ENCODE measurements at places on chromosomes 5 and 9.

DNA sequence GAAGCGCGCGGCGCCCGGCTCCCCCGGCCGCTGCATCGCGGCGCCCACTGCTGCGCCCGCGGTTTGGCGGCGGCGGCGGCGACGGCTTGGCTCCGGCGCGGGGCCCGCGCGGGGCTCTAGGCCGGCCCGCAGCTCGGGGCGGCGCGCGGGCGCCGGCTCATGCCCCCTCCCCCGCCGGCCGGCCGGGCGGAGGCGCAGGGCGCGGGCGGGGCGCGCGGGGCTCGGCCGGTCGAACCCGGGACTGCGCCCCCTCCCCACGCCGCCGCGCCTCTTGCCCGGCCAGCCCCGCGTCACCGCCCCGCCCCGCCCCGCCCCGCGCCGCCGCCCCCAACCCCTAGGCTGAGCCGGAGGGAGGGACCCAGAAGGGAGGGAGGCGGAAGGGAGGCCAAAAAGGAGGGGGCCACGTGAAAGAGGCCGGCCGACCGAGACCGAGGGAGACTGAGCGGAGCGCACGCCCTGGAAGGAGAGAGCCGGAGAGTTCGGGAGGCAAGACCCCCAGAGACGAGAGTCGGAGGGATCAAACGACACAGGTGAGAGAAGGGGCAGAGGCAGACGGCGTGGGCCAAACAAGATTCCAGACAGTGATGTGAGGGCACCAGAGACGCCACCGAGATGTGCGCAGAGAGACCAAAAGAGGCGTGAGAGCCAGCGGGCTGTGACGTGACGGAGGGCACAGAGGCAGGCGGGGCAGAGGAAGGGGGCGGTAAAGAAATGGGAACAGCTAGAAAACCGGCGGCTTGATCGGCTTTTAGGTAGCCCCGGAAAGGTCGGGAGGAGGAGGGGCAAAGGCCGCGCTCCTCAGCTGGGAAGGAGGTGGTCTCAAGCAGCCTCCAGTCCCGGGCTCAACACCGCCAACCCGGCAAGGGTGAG lies at the start of gene BARX1:
BARX1 (minus strand) TSS at position 245 of the 870 bp plus-strand sequence; CDS start at position 36, 209 bp downstream.
- peak; percentile 89 for DNase-seq

- peak; percentile 96 for DNase-seq
Measured at GRCh38 chr9:136172412-136173079, 32.4 kb downstream of the LHX3 start.

DNA sequence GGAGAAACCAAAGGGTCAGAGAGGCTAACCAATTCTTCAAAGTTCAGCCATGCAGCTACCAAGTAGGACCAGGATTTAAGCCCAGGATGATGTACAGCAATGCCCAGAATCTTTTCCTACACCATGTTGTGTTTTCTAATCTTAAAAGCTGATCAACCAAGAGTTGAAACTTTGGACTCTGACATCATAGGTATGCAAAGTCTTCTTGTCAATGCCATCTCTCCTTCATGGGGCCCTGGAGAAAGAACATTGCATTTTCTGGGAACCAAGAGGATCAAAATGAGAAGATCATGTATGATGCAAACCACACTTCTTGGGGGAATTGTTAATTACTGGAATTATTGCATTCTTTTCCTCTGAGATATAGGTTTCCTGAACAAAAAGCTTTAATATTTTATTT lies 54.4 kb upstream of the XPA start:
- DNase-seq = no peak

GRCh38 chr9:132782037-132782436 lies 96.0 kb downstream of the AK8 start:
- no peak for DNase-seq

DNA sequence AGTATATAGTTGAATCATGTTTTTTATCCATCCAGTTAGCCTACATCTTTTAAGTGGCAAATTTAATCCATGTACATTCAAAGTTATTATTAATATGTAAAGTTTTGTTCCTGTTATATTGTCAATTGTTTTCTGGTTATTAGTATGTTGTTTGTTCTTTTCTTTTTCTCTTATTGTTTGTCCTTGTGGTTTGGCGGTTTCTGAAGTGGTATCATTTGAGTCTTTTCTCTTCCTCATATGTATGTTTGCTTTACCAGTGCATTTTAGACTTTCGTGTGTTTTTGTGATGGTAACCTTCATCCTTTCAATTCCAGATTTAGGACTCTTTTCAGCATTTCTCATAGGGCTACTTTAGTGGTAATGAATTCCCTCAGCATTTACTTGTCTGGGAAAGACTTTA lies 130.4 kb upstream of the RFX3 start:
- DNase-seq = no peak

DNA sequence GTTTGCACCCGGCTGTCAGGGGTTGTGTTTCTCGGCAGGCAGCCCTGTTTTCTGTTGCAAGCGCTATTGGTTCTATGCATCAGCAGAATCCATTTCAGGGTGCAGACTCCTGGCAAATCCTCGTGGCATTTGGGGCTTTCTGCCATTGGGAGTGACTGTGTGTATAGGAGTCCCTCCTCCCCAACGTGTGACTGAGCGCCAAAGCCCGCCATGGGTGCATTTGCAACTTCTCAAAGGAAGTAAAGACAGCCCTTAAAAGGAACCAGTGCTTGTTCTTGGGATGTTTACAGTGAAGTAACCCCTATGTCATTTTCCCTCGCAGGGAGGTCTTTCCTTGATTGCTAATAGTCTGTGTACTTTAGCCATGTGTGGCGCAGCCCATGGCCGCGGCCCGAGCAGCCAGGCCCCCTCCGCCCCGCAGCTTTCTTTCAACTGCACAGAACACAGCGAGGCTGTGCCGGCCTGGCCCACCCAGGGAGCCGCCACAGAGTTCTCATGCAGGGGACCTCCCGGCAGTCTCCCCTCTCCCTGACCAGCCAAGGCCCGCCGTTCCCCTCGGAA lies 175.6 kb downstream of the HSD17B3 start:
- no peak for DNase-seq

GRCh38 chr5:59416026-59416425 lies 477.5 kb downstream of the PDE4D start:
- DNase-seq = no peak

DNA sequence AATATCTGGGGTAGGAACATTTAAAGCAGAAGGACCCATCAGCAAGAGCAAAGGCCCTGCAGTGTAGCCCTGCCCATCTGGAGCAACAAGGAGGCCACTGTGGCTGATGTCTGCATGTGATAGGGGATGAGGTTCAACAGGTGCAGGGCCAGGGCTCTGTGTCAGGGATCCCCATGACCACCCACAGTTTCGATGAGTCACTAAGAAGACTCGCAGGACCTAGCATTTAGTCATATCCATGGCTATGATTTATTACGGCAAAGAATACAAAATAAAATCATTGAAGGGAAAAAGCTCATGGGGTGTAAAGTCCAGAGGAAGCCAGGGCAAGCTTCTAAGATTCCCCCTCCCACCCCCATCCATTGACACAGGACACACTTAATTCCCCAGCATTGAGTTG lies 188.6 kb downstream of the ADGRV1 start:
- peak; percentile 4 for DNase-seq

- peak; percentile 100 for DNase-seq
Measured at GRCh38 chr5:151252762-151253604, at the start of gene GM2A. Gene GM2A (plus strand): TSS chr5:151253185. CDS start chr5:151253217, 32 bp downstream.

DNA sequence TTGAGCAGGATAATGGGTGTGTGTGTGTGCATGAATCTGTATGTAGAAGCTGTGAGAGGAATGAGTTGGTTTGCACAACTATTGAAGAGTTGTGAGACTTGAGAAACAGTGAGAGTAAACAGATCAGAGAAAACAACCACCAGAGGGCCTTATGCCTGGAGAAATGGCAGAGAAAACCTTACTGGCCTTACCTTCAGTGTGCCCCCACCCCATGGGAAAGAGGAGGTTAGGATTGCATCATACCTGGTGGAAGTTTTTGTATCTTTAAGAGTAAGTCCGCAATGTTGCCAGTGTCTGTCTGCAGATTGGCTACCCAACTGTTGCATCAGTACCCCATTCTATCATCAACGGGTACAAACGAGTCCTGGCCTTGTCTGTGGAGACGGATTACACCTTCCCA lies 1909.4 kb upstream of the WWC1 start:
- DNase-seq = no peak

DNA sequence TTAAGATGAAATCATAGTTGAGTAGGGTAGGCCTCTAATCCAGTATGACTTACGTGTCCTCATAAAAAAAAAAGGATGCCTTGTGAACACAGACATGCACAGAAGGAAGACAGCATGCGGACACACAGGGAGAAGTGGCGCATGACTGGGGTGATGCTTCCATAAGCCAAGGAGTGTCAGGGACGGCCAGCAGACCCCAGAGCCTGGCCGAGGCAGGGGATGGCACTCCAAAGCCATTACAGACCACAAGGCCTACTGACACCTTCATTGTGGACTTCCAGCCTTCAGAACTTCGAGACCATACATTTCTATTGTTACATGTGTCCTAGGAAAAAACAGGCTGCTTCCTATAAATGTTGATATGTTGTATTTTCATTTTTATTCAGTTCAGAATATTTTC lies 19.9 kb downstream of the EHMT1 start:
- DNase-seq = no peak

- DNase-seq = no peak
Measured at GRCh38 chr9:117882171-117882570, 178.0 kb downstream of the TLR4 start.

DNA sequence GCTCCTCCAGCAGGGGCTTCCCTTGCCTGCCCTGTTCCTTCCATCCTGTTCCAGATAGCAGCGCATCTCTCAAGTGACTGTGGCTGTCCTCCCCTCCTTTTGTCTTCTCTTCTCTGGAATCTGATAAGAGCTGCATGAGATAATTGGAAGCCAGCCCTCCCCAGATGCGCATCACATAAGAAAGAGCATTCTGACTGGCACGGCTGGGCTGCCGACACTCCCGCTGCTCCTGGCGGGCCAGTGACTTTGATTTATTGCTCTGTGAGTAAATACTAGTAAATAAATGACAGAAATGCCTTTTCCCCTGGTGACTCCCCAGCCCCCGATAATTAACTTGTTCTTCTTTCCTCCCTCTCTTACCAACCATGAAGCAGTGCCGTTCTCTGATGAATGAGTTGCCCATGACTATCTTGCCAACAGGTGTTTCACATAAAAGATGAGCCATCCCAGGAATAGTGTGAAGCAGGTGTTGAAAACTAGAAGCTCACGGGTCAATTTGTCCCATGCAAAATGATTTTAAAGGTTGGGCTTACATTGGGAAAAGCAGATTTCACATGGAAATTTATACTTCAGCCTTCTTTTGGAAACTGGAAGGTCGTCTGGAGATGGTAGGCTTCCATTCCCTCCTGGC lies 212.3 kb downstream of the ERCC6L2 start:
- DNase-seq = peak; percentile 45

DNA sequence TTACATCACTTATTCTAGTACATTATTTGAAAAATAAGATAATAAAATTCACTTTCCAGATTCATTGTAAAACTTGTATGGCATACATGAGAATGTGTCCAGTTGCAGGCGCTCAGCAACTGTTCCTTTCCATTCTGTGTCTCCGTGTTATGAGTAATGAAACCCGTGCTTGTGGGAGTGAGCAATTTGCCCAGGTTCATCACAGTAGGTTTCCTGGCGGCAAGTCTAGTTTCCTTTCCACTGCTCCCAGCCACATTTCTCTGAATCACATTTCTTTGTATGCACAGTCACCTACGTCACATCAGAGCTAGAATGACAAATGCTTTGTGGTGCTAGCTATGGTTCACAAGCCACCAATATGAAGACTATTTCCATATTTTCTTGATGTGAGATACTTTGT lies 39.9 kb downstream of the MOCS2 start:
- DNase-seq = no peak

DNA sequence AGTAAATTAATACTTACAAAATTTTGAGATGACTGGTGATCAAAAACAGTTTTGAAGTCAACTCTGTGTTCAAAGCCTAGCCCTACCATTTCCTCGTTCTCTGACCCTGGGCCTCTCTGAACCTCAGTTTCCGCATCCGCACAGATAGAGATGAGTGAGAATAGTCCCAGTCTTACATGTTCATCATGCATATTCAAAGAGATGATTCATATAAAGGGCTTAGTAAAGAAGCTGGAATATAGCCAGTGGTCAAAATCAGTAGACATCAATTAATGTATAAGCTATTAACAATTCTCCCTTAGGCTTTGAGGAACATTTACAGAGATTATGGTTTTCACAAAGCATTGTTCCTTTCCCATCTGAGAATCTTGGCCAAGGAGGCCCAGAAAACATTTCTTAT lies 250.6 kb downstream of the SPOCK1 start:
- no peak for DNase-seq

DNA sequence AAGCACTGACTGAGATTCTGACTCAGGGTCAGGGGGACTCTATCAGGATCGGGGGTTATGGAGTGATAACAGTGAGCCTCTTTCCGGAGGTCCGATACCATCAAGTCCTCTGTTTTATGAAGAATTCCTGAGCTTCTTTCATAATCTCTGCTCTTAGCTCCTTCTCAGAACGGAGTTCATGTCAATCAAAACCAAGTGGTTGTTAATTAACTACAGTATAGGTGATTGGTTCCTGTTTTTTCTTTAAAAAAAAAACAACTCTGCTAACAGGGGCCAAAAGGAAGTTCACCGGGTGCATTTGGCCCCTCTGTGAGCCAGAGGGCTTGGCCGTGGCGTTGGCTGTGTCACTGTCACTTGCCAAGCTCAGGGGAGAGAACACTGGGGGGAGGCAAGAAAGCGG lies 4.0 kb downstream of the GFI1B start:
- no peak for DNase-seq

GRCh38 chr5:135030123-135030955 lies 3.7 kb downstream of the PITX1 start:
- peak; percentile 63 for DNase-seq

- no peak for DNase-seq
Measured at GRCh38 chr9:130129432-130130061, 42.7 kb upstream of the NCS1 start.

DNA sequence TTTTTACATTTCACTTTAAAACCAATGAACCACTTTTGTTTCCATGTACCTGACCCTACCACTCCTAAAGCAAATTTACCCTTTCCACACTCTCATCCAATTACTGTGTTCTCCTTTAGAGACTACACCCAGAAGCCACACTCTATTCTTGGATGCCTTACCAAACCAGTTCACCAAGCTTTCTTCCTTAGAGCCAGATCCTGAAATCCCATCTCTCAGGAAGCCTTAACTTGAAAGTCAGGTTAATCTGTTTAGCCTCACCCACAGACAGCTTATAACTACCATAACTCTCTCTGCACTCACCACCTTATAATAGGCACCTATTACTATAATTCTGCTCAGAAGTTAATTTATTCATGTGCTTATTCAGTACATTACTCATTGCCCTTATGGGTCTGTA lies 4.3 kb downstream of the CSNK1A1 start:
- peak; percentile 79 for DNase-seq

- no peak for DNase-seq
Measured at GRCh38 chr9:8205576-8205975, 406.0 kb upstream of the DMAC1 start.

DNA sequence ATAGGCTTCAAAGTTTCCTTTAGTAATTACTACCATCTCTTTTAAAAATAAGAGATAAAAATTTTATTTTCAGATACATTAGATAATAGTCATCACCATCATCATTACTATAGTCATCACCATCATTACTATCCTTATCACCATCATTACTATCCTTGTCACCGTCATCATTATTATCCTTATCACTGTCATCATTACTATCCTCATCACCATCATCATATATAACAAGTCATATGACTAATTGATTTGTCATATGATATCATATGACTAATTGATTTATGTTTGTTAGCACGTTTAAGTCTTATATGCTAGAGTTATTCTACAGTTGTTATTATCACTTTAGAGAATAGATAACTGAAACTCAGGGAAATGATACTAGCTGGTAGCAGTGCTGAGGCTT lies 382.1 kb upstream of the CDH18 start:
- DNase-seq = no peak
